PC-3 (cell line): ENCODE measurements at places on chromosomes 3 and 15. TPM values are rescaled to one million over a fixed set of nuclear protein-coding genes. Genes with fewer than 3 reads are reported as not detected.

GRCh38 chr3:159273070-159273469, 471.2 kb downstream of the MFSD1 start:
- no peak for DNase-seq

GRCh38 chr15:86591994-86592735, 512.5 kb downstream of the AGBL1 start:
- no peak for DNase-seq

DNA sequence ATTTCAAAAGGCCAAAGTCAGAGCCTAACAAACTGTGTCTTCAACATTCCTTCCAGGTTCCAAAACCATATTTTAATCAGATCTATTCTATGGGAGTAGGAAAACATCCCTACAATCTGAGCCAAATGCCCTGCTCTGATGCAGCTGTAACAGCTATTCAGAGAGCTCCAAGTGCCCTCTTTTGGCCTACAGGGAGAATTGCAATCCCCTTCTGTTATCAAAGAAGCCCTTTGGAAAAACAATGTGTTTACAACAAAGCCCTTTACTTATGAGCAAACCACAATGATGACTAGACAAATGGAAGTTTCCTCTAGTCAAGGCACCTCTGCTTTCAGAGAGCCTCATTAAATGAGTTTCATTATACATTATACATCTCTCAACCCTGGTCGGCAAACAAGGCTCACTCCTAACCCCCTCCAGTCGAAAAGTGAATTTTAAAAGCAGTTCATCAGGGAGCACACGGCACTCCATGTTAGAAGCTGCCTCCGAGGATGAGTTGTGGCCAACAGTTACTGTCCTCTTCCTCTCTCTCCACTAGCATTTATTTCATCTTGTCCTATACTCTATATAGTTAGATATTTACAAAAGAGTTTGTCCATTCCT, 42.6 kb upstream of the TMCO5A start:
- peak; percentile 72 for DNase-seq

DNA sequence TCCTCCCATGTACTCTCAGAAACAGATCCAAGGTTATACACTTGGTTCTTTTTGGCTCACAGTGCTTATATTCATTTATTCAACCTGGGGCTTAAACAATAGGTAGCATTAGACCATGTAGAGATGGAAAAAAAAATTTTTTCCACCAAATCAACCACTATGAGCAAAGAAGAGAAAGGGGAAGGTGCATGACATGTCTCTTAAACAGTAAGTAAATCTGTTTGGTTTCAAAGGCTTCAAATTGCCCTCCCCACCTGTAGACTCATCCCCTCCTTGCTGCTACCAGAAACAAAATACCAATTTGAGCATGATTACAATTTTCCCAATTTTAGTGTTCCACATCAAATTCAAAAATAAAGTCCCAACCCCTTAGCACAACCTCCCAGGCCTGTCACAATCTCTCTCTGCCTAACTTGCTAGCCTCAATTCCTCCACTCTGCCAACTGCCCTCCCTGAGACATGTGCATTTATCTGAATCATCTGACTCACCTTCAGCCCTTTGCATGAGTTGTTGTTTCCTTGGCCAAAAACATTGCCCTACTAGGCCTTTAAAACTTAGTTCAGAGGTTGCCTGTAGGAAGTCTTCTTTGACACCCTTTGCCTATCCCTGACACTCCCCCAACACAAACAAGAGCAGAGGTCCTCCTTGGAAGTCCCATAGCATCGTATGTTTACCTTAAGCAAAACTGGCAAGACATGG, 30.3 kb upstream of the TSC22D2 start:
- DNase-seq: no peak

- DNase-seq: no peak
Observed at GRCh38 chr3:138359148-138359918, 11.0 kb downstream of the MRAS start.

GRCh38 chr15:99016680-99017321, 9.2 kb upstream of the PGPEP1L start:
- peak; percentile 82 for DNase-seq

DNA sequence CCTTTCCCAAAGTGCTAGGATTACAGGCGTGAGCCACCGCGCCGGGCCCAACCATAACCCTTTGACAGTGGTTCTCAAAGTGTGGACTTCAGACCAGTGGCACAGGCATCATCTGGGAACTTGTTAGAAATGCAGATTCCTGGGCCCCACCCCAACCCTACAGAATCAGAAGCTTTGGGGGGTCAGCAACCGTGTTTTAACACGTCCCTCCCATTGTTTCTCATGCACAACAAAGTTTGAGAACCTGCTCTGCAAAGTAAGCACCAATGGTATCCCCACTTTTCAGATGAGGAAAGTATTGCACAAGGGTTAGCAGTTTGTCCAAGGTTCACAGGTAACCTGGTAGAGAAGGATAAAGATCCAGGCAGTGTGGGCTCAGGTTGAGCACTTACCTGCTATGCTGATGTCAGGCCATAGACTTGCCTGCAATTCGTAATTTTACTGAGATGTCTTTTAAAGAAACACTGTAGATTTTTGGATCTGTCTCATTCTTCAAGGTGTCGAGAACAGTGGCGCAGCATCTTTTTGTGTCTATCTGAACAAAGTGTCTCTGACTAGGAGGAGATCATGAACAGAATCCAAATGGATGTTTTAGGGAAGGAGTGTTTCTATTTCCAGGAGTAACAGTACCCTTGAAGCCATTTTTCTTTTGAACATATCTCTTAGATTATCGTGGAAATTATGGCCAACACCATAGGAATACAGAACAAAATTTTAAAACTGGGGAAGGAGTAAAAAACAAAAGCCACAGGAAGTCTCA, 2.5 kb downstream of the GXYLT2 start:
- no peak for DNase-seq

DNA sequence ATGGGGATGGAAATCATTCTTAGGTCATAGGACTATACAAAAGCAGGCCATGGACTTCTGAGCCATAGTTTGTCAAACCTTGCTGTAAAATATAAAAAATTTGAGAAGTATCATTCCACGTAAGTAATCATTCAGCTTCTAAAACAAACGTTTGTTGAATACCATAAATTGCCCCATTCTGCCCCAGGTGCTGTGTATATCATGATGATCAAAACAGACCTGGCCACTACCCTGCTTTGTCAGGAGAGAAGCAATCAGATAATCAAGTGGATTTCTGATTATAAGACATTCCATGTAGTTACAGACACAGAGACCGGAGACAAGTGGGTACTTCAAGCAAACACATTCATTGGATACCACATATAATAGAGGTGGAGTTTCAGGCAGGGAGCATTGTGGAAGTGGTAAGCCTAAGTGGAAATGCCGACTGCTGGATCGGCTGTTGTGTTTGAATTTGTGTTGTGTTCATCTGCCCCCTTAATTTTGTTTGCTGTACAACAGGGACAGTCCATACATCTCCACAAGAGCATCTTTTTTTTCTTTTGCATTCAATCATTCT, 61.7 kb downstream of the TGFBR2 start:
- no peak for DNase-seq

GRCh38 chr3:69379661-69380060, 6.2 kb downstream of the FRMD4B start:
- no peak for DNase-seq

- DNase-seq: no peak
Observed at GRCh38 chr3:194286375-194287146, 64.6 kb downstream of the CPN2 start.

GRCh38 chr3:135103917-135104316, 308.9 kb downstream of the EPHB1 start:
- DNase-seq: no peak

DNA sequence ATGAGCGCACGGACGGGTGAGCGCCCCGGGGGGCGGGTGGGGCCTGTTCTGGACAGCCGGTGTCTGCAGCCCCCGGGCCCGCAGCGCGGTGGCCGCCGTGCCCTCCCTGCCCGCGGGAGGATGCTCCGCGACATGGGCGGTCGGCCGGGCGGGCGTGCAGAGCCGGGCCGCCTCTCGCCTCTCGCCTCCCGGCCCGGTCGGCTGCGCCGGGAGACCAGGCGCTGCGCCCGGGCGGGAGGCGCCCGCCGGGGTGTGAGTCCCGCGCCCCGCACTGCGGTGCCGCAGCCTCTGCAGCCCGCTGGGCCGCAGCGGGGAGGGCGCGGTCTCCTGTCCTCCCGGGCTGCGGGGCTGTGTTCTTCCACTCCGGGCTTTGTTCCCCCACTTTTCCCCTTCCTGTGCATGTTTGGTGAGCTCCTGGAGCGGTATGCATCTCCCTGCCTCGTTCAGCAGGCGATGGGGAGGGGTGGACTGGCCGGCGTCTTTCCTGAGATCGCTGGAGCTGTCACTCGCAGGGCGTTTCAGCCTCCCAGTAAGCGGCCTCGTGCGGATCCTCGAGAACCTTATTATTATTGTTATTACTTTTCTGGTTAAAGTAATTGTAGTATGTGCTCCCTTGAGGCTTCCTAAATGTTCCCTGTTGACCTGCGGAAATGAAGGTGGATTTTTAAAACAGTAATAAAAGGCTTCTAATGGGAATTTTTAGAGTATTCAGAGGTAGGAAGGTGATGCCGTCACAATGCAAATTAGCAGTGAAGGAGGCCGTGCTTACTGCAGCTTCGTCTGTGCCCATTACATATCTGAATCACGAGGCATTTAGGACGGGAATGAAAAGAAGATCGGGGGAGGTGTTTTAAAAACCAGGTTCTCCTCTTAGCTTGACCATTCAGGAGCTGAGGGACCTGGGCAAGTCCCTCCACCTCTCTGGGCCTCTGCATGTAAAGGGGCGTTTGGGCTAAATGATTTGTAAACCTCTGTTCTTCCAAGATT, 593 bp downstream of the TMOD2 start:
- peak; percentile 34 for DNase-seq

- no peak for DNase-seq
Observed at GRCh38 chr3:131020122-131020693, 6.4 kb downstream of the ASTE1 start.

DNA sequence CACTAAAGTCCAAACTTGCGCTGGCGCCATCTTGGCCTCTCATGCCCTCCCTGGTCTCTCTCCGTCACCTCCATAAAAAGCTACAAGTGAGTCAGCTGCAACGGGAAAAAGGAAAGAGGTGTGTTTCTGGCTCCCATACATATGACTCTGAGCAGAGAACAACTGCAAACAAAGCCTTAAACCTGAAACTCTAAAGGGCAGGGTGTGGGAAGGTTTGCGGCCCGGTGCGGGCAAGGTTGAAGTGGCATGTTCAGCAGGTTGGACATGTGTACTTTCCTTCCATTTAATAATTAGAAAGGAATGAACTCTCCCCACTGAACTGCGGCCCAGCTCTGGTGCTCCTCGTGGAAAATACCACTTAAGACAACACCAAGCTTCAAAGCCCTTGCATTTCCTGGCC, 59.0 kb upstream of the PPARG start:
- DNase-seq: peak; percentile 94

DNA sequence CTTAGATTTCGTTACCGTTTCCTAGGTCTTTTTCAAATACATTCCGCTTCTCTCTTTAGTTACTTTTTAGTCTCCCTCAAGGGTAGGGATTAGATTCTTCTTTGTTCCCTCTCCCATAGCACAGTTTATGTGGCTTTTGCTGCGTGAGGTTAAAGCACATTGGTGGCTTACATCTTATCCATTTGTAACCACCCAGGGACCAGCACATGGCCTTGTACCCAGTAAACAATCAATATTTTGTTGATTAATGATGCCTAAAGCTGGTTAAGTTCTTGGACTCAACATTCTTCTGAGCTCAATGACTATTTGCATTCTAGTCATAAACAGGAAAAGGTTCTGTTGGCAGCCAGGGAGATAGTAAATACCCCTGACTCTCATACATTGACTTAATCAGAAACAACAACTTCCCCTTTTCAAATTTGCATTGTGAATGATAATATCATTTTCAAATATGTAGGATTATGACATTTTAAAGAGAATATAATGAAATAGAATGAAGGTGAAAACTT, 60.2 kb downstream of the CACNA1D start:
- no peak for DNase-seq

DNA sequence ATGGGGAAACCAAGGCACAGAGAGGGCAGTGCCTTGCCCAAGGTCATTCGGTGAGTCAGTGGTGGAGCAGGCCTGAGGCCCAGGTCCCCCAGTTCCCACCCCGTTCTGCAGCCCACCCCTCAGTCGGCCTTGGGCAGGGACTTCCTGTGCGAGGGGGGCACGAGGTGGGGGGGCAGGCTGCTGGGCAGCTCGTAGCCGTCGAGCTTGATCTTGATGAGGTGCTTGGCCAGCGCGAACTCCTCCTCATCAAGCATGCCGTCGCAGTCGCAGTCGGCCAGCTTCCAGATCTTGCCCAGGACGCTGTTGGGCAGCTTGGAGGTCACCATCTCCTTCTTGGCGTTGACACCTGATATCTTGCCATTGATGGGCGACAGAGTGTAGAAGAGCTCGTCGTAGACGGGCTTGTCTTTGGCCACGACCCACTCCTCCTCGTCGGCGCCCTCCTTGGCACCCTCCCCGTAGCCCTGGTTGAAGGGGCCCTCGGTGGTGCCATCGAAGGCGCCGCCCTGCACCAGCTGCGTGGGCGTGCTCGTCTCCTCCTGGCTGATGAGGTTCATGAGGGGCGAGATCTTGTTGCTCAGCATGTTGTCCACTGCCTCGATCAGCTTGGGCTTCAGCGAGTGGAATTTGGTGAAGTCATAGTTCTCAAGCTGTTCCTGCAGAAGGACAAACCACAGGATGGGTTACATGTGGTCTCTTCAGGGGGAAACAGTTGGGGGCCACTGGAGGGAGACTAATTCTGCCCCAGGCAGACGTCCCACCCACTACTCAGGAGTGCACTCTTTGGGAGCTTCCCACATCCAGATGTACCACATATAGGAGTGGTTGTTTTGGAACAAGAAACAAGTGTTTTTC, 6.9 kb upstream of the SPTBN5 start:
- DNase-seq: no peak

- DNase-seq: no peak
Observed at GRCh38 chr3:59043391-59043790, 6.4 kb downstream of the CFAP20DC start.

GRCh38 chr15:69165637-69166025, 5.2 kb downstream of the GLCE start:
- no peak for DNase-seq

DNA sequence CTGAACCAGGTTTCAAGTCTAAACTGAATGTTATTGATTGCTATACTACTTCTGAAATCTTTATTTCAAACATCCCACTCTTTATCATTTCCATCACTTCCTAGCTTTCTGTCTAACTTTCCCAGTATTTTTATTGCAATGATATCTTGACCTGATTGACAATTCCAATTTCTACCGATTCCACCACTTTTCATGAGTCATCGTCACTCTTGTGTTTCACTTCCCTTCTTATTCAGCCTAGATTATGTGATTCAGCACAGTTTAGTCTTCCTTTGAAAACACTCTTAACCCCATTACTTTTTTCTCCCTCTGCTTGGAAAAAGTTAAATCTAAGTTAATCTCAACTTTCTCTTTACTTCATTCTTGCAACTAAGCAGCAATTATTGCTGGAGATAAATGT, 62.6 kb downstream of the SLC7A14 start:
- peak; percentile 66 for DNase-seq

GRCh38 chr15:57333487-57333886, 42.8 kb upstream of the CGNL1 start:
- peak; percentile 27 for DNase-seq

SORD gene
- total RNA-seq: 118 and 119 TPM in 2 replicates

DUOX2 gene
- total RNA-seq: not detected in 2 replicates

ROBO2 gene
- total RNA-seq: not detected in 2 replicates

PTH1R gene
- not detected in 2 replicates for total RNA-seq

TRANK1 gene
- total RNA-seq: 0.58 and 2.4 TPM in 2 replicates

POLR2H gene
- total RNA-seq: 184 and 193 TPM in 2 replicates

UROC1 gene
- total RNA-seq: not detected in 2 replicates

SLCO2A1 gene
- total RNA-seq: not detected in 2 replicates
